ENCODE measurements at places on chromosomes 1 and 21.

DNA sequence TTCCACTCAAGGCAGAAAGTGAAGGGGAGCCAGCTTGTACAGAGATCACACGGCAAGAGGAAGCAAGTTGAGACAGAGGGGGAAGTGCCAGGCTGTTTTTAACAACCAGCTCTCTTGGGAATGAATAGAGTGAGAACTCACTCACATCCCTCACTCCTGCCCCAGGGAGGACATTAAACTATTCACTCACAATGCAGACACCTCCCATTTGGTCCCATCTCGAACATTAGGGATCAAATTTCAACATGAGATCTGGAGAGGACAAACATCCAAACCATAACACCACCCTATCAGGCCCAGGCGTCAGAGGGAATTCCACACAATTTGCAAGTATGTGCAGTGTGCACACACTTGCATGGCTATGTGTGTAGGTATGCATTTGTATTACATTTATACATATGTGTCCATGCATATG, 62.7 kb downstream of the DMAP1 start:
- DNase-seq, result no peak

DNA sequence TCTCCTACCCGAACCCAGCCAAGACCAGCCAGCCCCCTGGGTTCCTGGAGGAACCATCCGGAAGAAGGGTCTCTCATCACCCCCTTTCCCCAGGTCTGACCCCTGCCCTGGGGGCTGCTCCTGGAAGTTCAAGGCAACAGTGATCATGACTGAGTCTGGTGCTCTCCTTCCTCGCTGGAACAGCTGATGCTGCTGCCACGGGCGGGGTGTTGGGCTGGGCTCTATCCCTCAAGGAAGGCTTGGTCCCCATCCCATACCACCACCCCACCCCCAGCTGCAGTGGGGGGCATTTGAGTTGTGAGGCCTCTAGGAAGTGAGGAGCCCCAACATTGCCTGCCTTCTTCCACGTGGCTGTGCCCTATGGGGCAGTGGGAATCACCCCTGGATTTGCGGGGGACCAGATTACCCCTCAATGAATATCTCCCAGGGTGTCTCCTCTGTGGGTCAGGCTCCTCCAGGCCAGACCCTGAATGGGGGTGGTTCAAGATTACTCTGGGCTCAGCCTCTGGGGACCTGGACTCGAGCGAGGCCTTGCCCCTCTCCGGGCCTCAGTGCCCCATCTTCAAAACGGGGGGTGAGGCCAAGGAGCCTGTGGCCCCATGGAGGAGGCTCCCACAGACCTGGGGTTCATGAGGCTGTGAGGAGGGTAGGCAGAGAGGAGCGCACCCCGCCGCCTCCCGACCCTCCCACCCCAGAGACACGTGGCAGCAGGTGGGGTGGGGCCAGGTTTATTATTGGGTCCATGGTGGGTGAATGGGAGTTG, 2.8 kb downstream of the MASP2 start:
- DNase-seq, result no peak

- DNase-seq, result no peak
These were observed 56.7 kb downstream of the S1PR1 start for GRCh38 chr1:101293461-101294051.

DNA sequence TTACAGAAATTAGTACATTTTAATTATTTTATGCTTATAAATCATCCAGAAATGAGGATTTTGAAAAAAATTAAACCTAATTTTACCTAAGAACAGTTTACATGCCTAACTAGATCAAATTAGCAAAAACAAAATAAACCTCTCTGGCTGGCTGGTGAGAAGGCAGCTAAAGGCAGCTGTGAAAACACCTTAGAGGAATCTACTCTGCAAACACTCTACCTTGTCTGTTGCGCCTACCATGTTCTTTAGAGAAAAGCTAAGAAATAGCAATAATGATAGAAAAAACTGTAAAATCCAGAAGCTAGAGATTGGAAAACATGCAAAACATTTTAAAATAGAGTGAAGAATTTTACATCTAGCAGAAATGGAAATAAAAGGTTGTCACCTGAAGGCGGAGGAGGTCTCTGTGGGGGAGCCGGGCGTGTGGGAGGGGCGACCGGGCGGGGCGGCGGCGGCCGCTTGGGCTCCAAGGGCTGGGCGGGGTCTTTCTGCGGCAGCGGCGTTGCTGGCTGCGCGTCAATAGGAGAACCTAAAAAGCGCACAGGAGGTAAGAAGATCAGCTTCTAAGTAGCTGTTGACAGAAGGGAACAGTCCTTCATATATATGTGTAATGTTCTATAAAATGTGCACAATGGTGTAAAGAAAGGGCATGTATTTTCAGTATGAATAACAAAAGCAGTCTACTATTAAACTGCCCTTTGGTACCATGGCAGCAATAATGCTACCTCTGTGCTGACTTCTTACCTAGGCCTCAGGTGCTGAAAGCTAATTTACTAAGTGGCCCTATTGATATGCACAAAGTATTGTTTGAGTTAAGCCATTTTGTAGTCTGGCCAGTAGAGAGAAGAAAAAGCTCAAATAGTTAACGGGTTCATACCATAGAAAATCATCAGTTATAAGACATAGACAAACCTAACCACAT, 33.3 kb upstream of the CFAP298 start:
- no peak for DNase-seq

DNA sequence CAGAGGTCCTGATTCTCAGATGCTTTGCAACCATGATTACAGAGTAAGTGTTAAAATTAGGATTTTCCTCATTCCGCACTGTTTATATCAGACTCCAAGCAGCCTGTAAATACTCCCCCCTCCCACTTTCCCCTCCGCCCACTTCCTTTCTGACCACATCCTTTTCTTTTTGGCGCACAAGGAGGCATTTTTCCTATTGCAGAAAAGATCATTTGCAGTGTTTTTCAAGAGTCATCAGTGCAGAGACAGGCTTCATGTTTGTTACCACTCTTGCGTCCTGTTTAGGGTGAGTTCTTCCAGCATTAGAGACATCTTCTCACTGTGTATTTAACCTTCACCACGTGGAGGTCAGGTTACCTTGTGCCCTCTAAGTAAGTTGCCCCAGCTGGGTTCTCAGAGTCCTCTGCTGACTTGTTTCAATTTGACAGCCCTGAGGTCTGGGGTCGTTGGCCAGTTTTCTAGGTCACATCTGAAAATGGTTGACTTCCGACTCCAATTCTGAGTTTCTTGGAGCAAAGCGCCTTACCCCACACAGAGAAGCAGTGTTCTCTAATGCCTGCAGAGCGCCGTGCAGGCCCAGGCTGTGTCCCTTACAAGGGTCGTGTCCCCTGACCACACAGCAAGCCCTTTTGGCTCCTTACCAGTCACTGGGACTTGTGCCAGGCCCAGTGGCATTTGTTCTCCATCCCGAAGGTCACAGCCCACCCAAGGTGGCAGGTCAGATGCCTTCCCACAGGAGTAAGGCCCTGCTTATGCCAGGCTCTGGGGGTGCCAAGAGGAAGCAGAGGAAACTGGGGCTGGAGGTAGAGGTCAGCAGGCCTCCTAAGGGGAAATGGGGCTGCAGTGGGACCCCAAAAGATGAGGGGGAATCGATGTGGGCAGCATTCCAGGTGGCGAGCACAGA, 85.6 kb downstream of the FAM78B start:
- DNase-seq, result no peak

- DNase-seq, result no peak
These were observed 4.7 kb downstream of the FRRS1 start for GRCh38 chr1:99761774-99762173.
